ENCODE measurements at places on chromosomes 16 and 17. TPM values are rescaled to one million over a fixed set of nuclear protein-coding genes. Genes with fewer than 3 reads are reported as not detected.

Gene ADAM11
- total RNA-seq = 0.53 TPM

Gene TELO2
- 12.7 TPM for total RNA-seq

Gene TMC7
- total RNA-seq = under 0.01 TPM

Gene SOST
- not detected for total RNA-seq

Gene TCAP
- total RNA-seq = 0.35 TPM

Gene SLC5A2
- total RNA-seq = not detected

Gene ZP2
- total RNA-seq = not detected

Gene TEX19
- not detected for total RNA-seq

Gene TOP2A
- 96.1 TPM for total RNA-seq

Gene TAC4
- not detected for total RNA-seq

Gene RAB11FIP4
- 0.18 TPM for total RNA-seq

Gene NXN
- 93.9 TPM for total RNA-seq

Gene ABCC6
- total RNA-seq = 4.0 TPM

Gene ITGB3
- total RNA-seq = 4.4 TPM

Gene TLCD3B
- total RNA-seq = 1.2 TPM

Gene GHDC
- 15.2 TPM for total RNA-seq

Gene SLFN14
- not detected for total RNA-seq

Gene KCNH6
- not detected for total RNA-seq

Gene RTN4RL1
- 0.29 TPM for total RNA-seq

Gene MFAP4
- total RNA-seq = 73.0 TPM

Gene MT4
- total RNA-seq = not detected

Gene CACNA1G
- not detected for total RNA-seq

Gene ZG16
- total RNA-seq = not detected

Gene SMIM36
- total RNA-seq = not detected

Gene TBX6
- 0.35 TPM for total RNA-seq

Gene BCAS3
- 8.9 TPM for total RNA-seq

Gene SPATA2L
- 9.9 TPM for total RNA-seq

Gene TMEM204
- 39.8 TPM for total RNA-seq

Gene MMP15
- total RNA-seq = not detected

Gene ACSM5
- total RNA-seq = not detected

Gene ITGA2B
- not detected for total RNA-seq

Gene SLFN11
- 65.2 TPM for total RNA-seq

Gene RPS6KB1
- total RNA-seq = 29.1 TPM

Gene APOBR
- not detected for total RNA-seq

Gene CSH1
- not detected for total RNA-seq

Gene KRT27
- total RNA-seq = not detected

Gene MT3
- not detected for total RNA-seq

Gene NEUROD2
- not detected for total RNA-seq

Gene OR2C1
- total RNA-seq = not detected

Gene SERPINF2
- not detected for total RNA-seq

Gene HCFC1R1
- 24.1 TPM for total RNA-seq

Gene KRT25
- not detected for total RNA-seq

Gene CEP295NL
- not detected for total RNA-seq

Gene CYB5B
- total RNA-seq = 152 TPM
